Stimulated activated CD4-positive, alpha-beta T cell treated with anti-CD3 and anti-CD28 coated beads, Interleukin-1b, Interleukin-23, amount 100 ng/mL, for 24 hours (primary cell): ENCODE measurements at places on chromosomes 16 and 17.

- DNase-seq = no peak
These were observed 544.5 kb upstream of the CDH11 start for GRCh38 chr16:65666132-65666941.

GRCh38 chr16:81469183-81469677 lies 24.6 kb downstream of the CMIP start:
- DNase-seq = no peak

- DNase-seq = no peak
These were observed 7.2 kb downstream of the SPNS3 start for GRCh38 chr17:4440690-4441686.

DNA sequence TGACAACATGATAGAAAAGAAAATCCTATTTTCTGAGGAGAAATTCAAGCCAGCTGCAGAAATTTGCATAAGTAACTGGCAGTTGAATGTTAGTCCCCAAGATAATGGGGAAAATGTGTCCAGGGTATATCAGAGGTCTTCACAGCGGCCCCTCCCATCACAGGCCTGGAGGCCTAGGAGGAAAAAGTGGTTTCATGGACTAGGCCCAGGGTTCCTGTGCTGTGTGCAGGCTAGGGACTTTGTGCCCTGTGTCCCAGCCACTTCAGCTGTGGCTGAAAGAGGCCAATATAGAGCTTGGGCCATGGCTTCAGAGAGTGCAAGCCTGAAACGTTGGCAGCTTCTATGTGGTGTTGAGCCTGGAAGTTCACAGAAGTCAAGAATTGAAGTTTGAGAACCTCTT lies 35.6 kb downstream of the TMEM100 start:
- no peak for DNase-seq

GRCh38 chr17:16886655-16887322 lies 85.1 kb downstream of the TNFRSF13B start:
- DNase-seq = no peak

DNA sequence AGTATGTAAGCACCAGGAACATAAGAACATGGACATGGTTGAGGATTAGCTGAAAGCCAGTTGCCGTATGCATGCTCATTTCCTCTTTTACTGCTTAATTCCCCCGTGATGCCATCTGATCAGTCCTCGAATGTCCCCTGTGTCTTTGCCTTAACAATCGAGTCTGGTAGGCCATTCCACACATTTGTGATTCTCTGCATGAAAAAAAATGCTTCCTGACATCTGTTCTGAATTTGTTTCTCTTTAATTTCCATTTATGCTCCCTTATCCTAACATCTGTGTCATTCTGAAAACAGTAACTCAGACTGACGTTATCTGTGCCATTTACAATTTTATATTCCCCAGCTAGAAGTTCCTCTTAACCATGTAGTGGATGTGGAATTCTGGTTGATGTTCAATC lies 158.2 kb upstream of the TOX3 start:
- DNase-seq = no peak

DNA sequence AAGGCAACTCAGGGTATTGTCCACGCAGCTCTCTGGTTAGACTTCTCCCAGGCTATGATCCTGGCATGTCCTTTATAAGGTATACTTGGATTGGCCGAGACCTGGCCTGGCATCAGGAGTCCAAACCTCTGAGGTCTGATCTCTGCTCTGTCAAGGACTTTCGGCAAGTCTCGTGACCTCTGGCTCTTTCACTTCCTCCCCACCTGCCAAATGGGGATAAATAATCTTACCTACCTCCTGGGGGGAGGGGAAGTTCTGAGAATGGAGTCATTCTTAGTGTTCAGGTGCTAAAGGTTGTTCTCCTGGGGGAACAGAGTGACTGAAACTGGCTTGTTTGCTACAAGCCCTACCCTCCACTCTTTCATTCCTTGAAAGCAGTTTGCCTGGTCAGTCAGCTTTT lies 7.6 kb downstream of the ATXN1L start:
- DNase-seq = no peak
